ENCODE measurements at places on chromosomes 12 and 14.

DNA sequence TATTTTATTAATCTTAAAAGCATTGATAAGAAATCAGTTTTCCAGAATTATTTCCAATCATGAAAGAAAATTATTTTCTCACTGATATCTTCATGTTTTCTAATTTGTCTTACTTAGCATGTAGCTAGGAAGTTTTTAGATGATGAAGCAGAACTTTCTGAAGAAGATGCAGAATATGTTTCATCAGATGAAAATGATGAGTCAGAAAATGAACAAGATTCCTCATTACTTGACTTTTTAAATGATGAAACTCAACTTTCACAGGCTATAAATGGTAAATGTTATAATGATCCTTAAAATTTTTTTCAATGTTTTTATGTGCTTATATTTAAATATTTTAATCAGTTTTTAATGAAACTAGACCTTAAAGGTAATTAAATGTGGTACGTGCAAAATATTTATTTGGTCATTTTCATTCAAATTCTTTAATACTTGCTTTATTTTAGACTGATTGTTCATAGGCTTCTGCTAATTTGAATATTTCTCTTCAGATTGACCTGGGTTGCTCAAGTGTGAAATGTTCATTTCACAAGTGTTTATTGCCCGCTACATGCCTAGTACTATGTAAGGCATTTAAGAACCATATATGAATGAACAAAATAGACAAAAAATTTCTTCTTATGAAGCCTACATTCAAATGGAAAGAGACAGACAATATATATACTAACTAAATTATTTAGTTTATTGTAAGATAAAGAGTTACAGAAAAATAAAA is 49.5 kb downstream of the FANCM start:
- DNase-seq = no peak

- no peak for DNase-seq
These were observed 286.4 kb downstream of the NELL2 start for GRCh38 chr12:44589697-44590096.

DNA sequence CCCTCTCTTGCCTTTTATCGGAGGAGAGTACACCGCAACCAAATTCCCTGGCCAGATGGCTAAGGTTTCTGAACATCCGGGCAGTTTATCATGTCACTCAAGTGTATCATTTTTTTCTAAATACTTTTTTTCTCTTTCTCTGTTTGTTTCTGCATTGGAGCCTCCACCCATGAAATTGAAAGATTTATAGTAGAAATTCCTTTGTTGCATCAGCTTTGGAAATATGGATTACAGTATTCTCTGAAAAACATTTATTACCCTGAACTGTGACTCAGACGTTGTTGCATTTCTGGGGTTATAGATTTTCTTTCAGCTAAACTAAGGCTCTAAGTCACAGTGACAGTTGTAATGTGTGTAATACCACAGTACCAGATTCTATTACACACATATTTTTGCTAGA is 187.0 kb downstream of the SPTSSA start:
- no peak for DNase-seq

DNA sequence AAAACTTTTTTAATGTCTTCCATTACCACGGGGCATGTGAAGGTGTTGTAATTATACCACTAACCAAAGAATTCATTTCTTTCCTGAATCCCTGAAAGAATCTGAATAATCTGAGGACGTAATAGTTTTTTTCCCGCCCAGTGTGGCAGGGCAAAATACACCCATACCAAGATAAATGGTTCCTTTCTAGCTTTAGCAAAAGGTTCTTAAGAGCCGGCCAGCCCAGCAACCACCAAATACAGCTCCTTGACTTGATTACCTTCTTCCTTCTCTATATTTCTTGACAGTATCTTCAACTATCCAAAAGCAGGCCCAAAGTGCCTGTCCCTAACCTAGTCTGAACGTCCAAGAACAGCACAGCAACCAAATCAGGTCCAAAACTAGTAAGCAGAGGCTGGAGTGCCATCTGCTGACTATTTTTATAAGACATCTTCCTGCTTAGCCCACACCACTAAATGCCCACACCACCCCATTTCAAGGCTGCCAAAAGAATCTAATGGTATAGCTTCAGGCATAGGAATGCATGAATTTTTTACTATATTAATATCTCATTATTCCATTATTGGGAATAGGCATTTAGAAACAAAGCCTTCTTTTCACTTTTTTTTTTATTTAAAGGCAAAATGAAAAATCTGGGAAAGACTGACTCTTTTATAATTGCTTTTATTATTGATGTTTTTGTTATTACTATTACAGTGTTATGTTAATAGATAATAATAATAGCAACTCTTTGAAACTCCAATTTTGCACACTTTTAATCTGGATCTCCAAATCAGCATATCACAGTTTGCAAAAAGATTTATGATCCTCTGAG is 524.4 kb downstream of the MED13L start:
- DNase-seq = no peak

GRCh38 chr12:65903691-65904383 is 79.6 kb downstream of the HMGA2 start:
- DNase-seq = no peak

DNA sequence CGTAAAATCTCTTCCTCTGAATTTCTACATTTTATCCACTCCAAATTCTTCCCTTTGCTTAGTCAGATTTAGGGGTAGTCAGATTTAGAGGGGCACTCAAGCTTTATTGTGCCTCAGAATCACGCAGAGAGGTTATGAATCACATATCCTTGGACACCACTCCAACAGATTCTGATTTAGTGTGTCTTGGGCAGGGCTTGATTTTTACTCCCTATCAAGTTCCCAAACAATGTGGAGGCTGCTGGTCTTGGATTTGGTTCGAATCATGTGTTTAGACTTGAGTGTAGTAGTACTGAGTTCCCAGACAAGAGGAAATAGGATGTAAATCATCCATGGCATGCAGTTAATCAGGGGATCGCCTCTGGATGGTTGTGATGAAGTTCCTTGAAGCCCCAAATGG is 298.1 kb upstream of the CLEC14A start:
- no peak for DNase-seq

DNA sequence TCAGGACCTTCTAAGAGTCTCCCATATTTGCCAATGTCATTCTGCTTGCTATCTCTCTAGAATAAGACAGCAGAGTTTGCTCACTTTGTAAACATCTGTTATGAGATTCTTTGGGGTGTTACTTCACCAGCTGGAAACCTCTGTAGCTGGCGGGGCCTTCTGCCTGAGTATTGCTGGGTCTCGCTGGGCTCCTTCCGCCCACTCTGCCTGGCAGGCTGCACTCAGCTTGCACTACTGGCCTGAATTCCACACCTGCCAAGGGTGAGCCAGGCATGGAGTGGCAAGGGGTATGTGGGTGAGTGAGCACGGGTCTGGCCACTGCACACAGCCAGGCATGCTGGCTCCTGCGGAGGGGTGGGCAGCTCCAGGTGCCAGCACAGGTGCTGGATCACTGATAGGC is 267.3 kb upstream of the PDE3A start:
- DNase-seq = no peak

DNA sequence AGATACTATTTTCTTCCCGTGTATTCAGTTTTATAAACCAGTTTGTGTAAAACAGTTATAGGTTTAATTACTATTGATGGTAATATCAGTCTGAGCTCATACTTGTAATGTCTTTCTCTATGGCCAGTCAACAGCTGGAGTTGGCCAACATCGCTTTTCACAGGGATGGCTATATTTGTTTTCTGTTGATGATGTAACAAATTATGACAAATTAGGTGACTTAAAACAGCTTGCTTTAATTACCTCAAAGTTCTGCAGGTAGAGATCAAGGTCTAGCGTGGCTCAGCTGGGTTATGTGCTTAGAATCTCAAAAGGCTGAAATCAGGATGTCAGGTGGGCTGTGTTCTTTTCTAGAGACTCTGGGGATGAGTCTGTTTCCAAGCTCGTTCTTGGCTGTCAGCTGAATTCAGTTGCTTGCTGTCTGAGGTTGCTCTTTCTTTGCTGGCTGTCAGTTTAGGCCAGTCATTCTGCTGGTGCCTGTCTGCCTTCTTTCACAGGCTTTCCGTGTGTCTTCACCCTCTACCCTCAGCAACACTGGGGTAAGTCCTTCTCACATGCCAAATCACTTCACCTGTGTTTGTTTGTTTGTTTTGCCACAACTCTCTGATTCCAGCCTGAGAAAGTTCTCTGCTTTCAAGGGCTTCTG is 370.2 kb upstream of the E2F7 start:
- DNase-seq = no peak

GRCh38 chr14:67396381-67396970 is 15.5 kb downstream of the PLEK2 start:
- no peak for DNase-seq

DNA sequence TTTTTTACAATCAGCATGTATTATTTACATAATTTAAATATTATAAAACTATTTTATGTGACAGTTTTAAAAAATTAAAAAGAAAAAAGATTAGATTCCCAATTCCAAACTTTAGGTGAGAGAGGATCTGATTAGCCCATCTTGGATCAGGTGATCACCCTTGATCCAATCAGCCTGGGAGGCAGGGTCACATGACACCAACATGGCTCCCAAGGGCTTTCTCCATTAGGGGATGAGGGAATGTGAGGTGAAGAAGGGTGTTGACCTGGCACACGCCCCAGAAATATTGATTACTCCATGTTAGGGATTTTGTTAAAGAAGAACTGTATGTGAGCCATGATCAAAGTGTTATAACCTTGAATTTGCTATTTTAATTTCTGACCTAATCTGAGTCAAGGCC is 225.4 kb downstream of the RBM19 start:
- no peak for DNase-seq

DNA sequence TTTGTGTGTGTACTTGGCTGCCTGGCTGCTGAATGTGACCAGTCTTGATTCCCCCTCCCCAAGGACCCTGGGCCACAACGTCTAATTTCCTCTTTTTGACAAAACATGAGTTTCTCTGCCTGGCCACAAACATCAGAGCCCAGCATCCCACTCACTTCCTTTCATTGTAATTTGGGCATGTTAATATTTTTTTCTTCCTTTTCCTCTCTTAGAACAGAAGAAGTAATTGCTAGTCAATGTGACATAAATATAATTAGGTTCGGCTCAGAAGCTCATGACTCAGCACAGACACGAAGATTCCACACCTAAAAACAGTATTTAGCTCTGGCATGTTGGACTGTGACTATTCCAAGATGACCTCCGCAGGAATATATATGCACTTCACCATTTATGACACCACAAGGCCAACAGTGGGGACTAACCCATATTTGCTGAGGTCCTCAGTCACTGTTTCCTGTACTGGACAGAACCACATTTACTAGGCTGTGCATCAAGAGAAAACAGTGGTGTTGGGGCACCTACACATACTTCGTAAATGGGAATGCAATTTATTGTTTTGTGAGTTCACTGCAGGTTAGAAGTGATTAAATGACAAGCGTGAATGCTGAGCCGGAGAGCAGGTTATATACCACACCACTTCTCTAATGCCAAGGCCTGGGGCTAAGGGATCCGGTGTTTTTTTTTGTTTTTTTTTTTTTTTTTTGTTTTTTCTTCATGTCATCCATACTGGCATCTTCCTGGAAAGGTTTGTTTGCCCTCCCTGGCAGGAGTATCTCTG is 4.2 kb downstream of the GSG1 start:
- DNase-seq = no peak

DNA sequence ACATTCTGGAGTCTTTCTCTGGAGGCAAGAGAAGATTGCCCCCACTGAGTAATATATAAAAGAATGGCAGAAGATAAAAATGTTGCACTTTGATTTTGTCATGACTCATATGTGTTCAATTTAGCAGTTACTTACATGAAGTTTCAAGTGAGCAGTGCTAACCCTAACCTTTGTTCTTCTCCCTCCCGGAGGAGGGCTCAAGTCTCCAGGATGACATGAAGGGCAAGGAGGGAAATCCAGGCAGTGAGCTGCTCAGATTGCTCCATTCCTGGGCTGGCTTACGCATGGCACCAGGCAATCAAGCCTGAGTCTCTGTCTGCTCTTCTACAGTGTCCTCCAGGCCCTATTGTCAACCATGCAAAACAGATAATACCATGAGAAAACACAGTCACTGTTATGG is 322.3 kb downstream of the DUSP6 start:
- no peak for DNase-seq

GRCh38 chr12:69881771-69882170 is 56.7 kb downstream of the MYRFL start:
- no peak for DNase-seq

- DNase-seq = no peak
These were observed 404.2 kb downstream of the DAD1 start for GRCh38 chr14:22184830-22185168.

- no peak for DNase-seq
These were observed 155.6 kb downstream of the CAND1 start for GRCh38 chr12:67424784-67425183.

DNA sequence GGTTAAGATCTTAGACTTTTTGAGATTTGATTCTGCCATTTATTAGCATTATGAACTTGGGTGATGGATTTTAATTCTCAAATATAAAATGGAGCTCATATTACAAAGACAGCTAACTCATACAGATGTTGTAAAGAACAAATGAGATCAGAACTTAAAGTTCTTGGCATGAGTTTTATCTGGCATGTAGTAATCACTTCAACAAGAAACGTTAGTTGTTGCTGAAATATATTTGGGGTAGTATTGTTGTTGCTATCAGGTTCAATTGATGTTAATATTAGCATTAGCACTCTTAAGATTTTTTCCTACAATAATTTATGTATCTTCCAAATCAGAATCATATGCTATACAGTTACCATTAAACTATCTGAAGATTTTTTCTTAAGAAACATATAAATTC is 71.0 kb downstream of the SLC6A15 start:
- DNase-seq = no peak

DNA sequence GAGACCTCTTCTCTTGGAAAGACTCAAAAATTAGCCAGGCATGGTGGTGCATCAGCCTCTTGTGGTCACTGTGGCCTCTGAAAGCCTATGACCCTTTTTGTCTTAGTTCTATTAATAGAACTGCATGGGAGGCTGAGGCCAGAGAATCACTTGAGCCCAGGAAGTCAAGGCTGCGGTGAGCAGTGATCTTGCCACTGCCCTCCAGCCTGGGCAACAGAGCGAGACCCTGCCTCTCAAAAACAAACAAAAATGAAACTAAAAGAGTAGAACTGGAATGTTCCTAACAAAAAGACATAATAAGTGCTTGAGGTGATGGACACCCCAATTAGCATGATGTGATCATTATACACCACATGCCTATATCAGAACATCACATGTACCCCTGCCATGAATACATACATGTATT is 197.0 kb upstream of the EEA1 start:
- DNase-seq = no peak

DNA sequence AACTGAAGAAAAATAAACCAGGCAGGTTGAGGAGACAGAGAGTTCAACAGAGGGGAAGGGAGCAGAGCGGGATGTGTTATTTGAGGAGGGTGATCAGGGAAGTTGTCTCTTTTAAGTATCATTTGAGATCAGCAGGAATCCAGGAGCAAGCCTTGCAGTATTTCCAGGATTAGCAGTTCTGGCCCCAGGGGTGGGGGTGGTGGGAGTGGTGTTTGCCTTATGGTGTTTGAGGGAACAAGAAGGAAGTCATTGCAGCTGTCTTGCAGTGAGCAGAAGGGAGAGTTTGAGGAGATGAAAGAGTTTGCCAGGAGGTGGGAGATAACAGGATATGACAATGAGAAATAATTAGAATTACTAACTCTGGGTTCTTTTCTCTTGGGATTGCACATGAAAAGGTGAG is 418.6 kb downstream of the NELL2 start:
- DNase-seq = no peak
